ENCODE measurements at places on chromosomes 6 and 20. TPM values are rescaled to one million over a fixed set of nuclear protein-coding genes. Genes with fewer than 3 reads are reported as not detected.

PI3 gene
- 108 TPM for total RNA-seq

SLC17A1 gene
- not detected for total RNA-seq

PRPH2 gene
- total RNA-seq: 0.40 TPM

SEL1L2 gene
- total RNA-seq: not detected

LY6G6D gene
- total RNA-seq: not detected

RBM39 gene
- total RNA-seq: 232 TPM

SLC22A7 gene
- total RNA-seq: not detected
